ENCODE measurements at places on chromosomes 5 and 9.

DNA sequence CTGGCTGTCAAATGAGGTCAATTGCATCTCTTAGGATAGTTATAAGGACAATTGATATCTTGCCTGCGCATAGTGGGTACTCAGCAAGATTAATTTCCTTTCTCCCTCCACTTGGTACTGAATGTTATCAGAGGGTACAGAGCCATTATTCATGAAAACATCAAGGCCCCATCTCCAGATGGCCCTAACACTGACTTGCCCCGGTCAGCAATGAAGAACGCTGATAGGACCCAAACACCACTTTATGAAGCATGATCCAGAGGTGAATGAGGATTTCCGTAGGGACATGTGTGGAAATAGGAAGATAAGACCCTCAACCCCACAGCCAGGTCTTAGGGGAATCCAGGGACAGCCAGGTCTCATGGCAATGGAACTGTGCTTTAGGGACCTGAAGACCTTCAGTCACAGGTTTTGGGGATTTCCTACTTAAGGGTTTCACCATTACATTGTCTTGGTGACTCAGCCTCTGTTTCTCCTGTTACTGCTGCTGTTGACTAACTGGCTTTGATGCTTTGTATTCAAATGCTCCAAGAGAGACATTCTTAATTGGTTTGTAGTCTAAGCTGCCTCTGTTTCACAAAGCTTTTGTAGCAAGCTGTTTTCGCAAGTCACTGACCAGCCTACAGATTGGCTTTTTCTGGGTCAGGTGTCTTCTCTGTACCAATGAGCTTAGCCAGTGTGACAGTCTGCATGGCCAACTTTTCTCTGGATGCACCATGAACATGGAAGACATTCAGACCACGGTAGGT lies 35.3 kb upstream of the IQGAP2 start:
- DNase-seq: no peak

DNA sequence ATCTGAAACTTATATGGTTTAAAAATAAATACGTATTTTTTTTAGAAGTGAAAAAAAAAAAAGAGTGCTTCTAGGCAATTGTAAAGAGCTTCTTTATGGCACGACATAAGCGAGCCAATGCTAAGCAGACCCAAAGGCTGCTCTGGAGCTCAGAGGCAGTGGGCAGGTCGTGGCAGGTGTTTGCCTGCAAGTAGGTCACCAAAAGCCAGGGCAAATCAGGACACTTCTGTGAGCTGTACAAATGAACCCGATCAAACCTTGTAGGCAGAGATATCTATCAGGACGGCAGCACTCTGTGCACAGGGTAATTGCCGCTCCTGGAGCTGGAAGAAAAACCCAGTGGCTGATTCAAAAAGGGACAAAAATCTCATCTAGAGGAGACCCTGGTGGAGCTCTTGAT lies 75.9 kb downstream of the IRX2 start:
- DNase-seq: peak; percentile 19

DNA sequence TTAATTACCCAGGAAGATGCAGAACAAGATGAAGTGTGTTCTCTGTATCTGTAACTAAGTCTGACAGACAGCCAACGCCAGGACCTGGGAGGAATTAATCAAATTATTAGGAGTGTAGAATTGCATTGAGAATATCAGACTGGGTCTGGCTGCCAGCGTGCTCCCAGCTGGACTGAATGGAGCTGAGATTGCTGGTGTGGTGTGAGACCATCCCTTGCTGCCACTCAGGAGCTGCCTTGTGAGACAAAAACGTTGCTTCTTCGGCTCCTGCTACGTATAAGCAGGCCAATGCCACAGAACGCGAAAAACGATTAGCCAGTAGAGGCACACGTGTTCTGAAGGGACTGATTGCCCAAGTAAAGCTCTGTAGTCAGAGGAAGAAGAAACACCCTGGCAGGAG lies 66.8 kb downstream of the AMBP start:
- DNase-seq: no peak

GRCh38 chr9:37624073-37624472 lies 26.7 kb upstream of the FRMPD1 start:
- no peak for DNase-seq

- no peak for DNase-seq
Measured at GRCh38 chr5:1199649-1200494, 1.5 kb upstream of the SLC6A19 start.

DNA sequence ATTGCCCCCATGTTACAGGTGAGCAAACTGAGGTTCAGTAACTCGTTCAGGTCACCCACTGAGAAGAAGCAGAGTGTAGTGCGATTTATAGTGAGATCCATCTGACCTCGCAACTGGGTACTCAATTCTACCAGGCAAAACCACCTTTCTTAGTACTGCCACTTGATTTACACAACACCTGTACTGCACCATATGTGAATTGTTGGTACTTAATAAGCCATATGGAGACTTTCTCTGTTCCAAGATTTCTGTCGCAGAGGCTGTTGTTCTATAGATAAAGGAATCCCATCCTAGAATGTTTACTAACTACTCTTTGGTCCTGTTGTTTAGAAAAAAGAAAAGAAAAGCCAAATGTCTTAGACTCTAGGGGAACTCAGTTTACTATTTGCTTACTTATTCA lies 287.5 kb downstream of the KCTD16 start:
- DNase-seq: no peak

DNA sequence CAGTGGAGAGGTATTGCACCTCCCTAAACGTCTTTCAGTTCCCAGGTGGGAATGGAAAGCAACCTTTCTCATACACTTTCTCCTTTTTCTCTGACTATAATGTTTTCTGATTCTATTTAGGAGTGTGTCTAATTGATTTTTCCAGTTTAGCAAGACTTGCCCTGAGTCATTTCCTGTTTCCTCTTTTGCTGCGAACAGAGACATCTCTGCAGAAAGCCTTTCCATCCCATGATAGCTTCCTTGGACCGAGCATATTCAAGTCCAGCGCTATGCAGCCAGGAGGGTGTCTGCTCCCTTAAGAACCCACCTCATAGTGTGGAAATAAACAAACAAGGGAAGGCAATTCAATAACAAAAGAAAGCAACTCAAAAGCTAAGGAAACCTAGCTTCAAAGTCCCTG lies 60.0 kb upstream of the CDH6 start:
- no peak for DNase-seq

Measured in NCI-H2107 (cell line).